Stimulated activated CD8-positive, alpha-beta memory T cell treated with anti-CD3 and anti-CD28 coated beads, Interleukin-7, amount 100 ng/mL, for 1 hour (primary cell): ENCODE measurements at places on chromosomes 16 and 17.

DNA sequence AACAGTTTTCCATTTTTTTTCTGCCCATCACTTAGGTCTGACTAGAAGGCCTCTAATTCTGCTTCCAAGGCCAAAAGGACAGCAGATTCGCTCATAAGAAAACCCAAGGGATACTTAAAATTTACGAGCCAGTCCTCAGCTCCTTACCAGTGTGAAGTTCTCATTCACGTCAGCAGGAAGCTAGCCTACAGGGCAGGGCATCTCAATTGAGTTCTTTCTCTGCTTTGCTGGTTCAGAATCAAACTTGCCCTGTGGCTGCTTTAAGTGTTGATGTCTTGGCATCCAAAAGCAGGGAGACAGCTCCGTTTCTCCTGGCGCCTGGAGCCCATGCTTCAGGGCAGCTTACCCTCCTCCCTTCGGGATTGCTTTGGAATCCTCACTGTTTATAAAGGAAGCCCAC is 136.0 kb downstream of the ANKFN1 start:
- DNase-seq, result no peak

DNA sequence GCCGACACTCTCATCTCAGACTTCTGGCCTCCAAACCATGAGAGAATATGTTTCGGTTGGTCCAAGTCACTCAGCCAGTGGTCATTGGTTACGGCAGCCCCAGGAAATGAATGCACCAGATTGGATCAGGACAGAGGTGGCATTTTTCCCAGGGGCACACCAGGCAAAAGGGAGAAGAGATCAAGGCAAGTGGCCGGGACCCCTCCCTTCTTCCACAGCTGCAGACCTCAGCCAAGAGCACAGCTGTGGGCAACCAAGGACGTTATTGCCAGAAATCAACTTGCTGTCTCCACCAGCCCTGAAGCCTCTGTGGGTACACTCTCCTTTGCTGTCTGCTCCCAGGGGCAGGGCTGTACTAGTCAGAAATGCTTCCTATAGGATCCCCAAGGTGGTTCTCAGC is 20.7 kb downstream of the LRRC75A start:
- no peak for DNase-seq

GRCh38 chr16:77569406-77569805 is 134.6 kb upstream of the ADAMTS18 start:
- no peak for DNase-seq

DNA sequence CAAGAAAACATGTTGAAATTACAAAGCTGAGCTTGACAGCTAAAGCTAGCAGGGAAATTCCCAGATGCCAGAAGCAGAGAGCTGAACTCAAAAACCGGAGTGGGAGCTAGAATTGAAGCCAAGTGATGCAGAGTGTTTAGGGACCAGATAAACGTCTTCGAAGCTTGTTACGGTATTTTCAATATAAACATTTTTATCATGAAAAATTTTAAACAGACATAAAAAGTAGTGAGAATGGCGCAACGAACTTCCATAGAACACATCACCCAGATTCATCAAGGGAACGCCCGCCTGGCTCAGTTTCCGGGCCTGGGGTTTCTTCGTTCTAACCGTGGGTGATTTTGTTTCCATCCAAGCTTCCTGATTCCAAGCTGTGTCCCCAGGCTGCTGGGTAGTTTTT is 18.1 kb downstream of the SPNS2 start:
- no peak for DNase-seq

DNA sequence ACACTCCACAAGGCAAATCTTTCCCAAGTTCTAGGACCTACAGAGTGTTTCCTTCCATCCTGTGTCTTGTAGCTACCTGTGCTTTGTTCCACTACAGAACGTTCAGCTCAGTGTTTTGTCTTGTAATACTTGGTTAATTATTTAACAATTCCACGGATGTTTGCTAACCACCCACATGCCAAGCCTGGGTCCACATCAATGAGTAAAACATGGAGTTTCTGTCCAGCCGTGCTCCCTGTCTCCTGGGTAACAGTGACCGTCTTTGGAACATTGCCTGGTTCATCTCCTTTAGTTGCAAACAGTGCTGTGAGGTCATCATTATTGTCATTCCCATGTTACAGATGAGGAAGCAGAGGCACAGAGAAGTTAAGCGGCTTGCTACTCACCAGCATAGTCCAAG is 41.3 kb downstream of the IRF8 start:
- DNase-seq, result no peak

DNA sequence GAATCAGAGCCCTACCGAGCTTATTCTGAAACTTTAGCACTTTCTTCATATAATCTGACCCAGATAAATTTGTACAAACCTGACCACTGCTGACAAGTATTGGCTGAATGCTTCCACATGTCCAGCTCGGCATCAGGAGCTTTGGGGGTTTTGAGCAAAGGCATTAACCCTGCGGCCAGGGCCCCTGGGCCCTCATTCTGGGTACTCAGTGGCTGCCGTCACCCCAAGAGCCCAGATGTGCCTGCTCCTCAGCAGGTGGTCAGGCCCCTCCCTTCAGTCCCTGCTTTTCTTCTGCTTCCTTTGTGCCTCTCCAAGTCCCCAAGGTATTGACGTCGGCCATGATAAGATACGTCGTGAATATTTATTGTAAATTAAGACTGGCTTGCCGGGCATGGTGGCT is 47.3 kb upstream of the CHMP6 start:
- no peak for DNase-seq

DNA sequence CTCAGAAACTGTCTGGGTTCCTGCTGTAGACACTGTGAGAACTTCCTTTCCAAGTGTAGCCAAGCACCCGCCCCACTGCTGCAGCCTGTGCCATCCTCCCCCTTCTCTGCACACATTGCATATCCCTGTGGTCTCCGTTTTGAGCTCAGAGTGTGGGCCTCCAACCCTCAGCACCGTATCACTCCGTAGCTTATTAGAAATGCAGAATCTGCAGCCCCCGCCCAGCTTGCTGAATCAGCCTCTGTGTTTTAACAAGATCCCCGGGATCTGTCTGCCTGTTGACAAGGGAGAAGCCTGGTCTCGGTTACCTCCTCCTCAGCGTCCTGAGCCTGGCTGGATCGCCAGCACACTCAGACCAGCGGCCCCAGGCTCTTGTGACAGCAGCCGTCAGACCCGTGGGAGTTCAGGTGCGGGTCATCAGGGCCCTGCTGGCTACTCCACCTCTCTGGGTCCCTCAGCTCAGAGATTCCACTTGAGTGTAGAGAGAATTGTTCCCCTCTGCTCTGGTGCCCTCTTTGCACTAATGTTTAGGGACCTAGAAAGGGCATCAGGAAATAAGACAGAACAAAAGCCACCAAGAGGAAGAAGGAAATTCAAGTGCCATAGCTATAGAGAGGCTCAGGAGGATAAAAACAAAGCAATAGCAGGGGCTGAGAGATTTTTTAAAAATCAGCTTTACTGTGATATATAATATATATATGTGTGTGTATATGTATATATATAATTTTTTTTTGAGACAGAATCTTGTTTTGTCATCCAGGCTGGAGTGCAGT is 92.3 kb downstream of the PITPNC1 start:
- DNase-seq, result no peak

GRCh38 chr17:34895383-34895782 is 65.9 kb downstream of the CCT6B start:
- DNase-seq, result no peak

GRCh38 chr17:9676084-9676483 is 30.8 kb downstream of the USP43 start:
- DNase-seq, result no peak

DNA sequence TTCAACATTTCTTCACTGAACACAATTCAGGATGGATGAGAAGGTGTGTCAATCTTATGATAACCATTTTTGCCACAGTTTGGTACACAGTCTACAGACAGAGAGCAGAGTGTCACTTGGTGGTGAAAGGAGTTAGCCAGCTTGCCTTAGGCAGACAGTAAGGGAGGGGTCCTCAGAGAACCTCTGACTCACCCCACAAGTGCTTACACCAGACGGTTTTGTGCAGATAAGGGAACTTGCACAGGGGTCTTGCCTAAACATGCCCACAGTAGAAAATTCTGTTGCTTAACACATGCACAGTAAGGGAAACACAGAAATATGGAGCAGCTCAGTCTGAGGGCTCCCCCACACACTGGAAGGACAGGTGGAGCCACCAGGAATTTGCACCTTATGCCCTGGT is 204.5 kb upstream of the CDH8 start:
- no peak for DNase-seq

GRCh38 chr16:62391940-62392339 is 355.7 kb upstream of the CDH8 start:
- no peak for DNase-seq

GRCh38 chr16:20916942-20917341 is 16.4 kb downstream of the LYRM1 start:
- no peak for DNase-seq

GRCh38 chr16:15958703-15959348 is 9.4 kb downstream of the ABCC1 start:
- no peak for DNase-seq

GRCh38 chr16:49869731-49870130 is 13.8 kb upstream of the ZNF423 start:
- no peak for DNase-seq

GRCh38 chr16:23876256-23876896 is 40.6 kb downstream of the PRKCB start:
- no peak for DNase-seq

GRCh38 chr16:84694980-84695379 is 4.8 kb upstream of the USP10 start:
- DNase-seq, result no peak

- DNase-seq, result no peak
These were observed 2.5 kb upstream of the SLC13A2 start for GRCh38 chr17:28470914-28471366.

- DNase-seq, result no peak
These were observed 11.2 kb downstream of the ETV4 start for GRCh38 chr17:43534909-43535308.

- DNase-seq, result no peak
These were observed 17.8 kb upstream of the RPL38 start for GRCh38 chr17:74185571-74186185.

DNA sequence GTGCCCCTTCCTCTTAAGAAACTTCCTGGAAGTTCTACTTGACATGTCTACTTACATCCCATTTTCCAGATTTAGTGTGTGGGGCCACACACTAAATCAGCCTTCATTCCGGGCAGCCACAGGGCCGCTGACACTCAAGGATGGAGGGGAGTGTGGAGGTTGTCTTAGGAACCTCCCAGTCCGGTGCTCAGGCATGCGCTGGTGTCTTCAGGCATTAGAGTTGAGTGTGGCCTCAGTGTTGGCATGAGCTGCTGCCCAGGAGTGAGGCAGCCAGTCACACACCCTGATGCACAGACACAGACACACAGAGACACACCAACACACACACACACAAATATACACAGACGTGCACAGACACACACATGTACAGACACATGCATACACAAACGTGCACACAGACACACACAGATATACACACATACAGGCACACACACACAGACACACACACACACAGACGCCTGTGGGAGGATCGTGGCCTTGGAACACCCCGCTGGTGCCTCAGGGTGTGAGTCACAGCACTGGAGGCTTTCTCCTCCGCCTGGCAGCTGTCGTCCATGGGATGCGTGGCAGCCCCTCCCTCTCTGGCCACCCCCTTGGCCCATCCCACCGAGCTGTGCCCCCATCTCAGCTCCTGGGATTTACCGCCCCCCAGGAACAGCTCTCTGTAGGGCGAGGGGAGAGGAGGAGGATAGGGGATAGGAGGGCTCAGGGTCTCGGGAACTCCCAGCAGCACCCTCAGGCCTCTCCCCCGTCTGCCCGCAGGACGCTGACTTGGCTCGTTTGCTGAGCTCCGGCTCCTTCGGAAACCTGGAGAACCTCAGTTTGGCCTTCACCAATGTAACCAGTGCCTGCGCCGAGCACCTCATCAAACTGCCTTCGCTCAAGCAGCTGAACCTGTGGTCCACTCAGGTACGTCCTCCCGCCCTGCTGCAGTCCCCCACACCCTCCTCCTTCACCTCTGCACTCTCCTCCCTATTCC is 75.6 kb upstream of the PLCG2 start:
- DNase-seq, result no peak

DNA sequence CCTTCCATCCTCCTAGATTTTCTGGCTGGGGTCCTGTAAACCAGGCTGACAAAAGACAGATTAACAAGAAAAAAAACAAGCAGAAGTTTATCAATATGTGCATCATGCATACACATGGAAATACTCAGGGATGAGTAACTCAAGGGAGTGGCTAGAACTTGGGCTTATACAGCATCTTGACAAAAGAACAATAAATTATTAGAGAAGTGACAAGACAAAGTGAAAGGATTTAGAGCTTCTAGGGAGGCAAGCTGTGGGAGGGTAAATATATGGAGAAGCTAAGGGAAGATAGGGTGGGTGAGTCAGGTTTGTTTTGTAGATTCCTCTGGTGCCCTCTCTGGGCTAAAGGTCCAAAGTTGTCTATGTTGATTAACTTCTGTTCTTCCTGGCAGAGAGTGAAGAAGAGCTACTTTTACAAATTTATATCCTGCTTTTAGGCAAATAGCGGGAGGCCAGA is 48.0 kb upstream of the NDRG4 start:
- DNase-seq, result no peak
